ENCODE measurements at places on chromosomes 7 and 10. TPM values are rescaled to one million over a fixed set of nuclear protein-coding genes. Genes with fewer than 3 reads are reported as not detected.

- no peak for DNase-seq
Measured at GRCh38 chr7:55469271-55469681, 103.0 kb downstream of the VOPP1 start.

DNA sequence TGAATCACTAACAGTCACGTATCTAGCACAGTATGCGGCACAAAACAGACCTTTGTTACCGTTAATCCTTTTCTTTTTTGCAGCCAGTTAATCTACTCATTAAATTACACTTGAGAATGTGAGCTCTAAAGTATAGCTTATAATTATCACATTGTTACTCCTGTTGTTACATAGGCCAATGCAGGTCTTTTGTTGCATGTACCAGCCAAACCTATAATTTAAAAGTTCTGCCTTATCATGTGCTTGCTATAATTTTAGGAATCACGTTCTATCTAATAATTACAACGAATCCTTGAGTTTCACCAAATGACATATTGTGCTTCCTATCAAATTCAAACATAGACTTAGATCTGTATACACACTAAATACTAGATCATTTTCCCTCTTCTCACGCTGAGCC, 245.1 kb downstream of the DGKI start:
- DNase-seq: no peak

DNA sequence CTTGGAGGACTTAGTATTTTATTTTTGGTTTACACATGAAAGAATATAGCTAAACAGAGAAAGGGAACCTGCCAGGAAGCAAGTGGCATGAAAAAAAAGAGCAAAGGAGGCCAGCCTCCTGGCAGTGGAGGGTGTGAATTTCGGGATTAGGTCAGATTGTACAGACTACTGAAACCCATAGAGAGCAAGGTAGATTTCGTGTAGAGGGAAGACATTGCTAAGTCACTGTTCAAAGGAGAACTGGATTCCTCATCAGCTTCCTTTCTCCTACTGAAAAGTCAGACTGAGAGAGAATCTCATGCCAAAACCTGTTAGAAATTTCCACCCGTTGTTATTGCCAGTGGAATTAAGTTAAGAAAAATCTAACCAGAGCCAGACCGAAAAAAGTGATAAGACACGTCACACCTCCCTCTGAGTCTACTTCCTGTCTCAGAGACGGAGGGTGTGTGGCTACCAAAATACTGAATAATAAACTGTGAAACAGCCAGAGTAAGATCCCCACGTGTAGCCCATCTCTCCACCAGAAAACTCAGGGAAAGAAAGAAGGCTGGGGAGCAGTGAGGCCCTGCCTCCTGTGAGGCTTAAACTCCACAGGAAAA, 118.8 kb downstream of the SKIDA1 start:
- no peak for DNase-seq

DNA sequence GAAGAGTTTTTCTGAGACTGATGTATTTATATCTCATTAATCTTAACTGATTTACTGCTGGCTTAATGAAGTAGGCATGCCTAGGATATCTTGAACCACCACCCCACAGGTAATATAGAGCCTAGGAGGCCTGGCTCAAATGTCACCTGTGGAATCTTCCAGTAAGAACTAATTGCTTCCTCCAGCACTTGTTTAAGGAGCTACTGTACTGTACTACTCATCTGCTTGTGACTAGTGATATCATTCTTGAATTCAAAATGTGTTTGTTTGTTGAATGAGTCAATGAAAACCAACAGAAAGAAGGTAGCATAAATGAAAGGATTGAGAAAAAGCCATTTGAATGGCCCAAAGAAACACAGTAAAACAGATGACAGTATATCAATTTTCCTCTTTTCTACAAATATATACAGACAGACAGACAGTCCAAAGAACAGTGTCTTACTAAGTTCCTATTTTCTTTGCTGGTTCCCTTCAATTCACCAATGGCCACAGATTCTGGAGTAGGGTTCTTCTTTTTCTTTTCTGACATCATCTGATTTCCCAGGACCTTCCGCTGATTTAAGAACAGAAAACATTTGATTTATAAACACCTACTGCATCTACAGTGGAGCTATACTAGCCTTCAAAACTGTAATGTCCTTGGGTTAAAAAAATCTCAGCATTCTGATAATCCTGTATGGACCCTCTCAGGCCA, 43.7 kb upstream of the SLIT1 start:
- no peak for DNase-seq

SEMA3C gene
- 55.0 TPM for polyA plus RNA-seq

UCN3 gene
- 2.8 TPM for polyA plus RNA-seq

CLDN3 gene
- 28.6 TPM for polyA plus RNA-seq

Data from left renal pelvis (tissue), 4 donors.